NCI-H187 (cell line): ENCODE measurements at places on chromosomes 3 and 15.

- no peak for DNase-seq
These were observed 394.2 kb downstream of the EDEM1 start for GRCh38 chr3:5581743-5582142.

DNA sequence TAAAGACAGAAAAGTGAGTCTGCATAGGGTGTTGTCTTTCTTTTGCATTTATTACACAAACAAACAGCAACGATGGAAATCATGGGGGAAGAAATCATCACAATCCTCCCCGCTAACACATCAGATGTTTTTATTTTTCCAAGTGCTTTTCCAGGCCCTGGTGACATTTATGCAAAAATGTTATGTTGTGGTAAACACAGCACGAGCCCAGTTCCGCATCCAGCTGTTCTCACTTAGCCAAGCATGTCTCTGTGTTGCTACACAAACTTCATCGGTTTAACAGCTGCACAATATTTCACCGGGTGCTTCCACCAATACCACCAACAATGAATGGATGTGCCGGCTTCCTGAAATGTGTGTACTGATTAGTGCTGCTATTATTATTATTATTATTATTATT, 53.7 kb upstream of the ABHD17C start:
- DNase-seq, result no peak

- no peak for DNase-seq
These were observed 1039.6 kb downstream of the ROBO2 start for GRCh38 chr3:78079514-78079913.

GRCh38 chr3:69058180-69058946, 6.2 kb upstream of the TMF1 start:
- DNase-seq, result no peak

DNA sequence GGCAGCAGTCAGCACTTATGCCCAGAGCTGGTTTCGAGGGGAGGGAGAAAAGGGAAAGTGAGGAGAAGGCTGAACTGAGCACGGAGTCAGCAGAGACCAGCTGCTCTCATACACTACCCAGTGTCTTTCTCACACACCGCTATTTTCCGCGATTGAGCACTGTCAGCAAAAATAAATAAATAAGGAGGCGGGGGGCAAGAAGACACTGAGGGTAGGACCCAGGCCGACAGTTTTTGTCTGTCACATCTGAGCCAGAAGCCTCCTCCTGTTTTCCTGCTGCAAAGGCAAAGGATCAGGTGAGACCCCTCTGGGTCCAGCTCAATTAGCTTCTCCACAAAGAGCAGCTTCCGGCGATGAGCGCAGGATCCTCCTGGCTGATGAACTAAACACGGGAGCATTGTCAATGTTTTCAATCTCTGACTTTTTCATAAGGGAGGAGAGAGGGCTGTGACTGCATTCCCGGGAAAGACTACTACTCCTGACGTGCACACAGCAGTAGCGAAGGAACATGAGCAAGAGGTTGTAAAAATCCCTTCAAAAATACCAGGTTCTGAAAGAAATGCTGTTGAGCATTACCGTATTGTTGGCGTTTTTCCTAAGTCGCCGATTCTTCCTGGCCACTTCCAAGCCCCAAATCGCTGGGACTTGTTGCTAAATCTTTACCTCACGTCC, 1.3 kb downstream of the FRMD5 start:
- DNase-seq, result no peak

DNA sequence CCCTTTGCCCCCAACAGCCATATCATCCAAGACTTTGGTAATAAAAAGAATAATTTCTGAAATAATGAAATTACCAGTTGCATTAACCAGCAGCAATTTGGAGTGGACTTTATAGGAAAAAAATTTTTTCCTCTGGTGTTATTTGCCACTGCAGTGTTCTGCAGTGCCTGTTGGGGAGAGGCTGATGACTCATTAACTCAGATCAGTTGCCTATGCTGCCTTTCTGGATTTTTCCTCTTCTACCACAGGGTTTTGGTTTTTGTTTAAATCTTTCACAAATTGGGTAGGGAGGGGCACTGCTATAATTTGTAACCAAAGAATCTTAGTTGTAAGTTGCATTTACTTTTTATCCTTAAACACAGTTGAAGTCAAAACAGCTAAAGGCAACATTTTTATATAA, 22.7 kb downstream of the ATP6V1A start:
- DNase-seq, result no peak

GRCh38 chr3:177705976-177706823, 508.9 kb upstream of the TBL1XR1 start:
- no peak for DNase-seq

GRCh38 chr3:16480861-16481545, 32.5 kb downstream of the RFTN1 start:
- DNase-seq, result no peak

DNA sequence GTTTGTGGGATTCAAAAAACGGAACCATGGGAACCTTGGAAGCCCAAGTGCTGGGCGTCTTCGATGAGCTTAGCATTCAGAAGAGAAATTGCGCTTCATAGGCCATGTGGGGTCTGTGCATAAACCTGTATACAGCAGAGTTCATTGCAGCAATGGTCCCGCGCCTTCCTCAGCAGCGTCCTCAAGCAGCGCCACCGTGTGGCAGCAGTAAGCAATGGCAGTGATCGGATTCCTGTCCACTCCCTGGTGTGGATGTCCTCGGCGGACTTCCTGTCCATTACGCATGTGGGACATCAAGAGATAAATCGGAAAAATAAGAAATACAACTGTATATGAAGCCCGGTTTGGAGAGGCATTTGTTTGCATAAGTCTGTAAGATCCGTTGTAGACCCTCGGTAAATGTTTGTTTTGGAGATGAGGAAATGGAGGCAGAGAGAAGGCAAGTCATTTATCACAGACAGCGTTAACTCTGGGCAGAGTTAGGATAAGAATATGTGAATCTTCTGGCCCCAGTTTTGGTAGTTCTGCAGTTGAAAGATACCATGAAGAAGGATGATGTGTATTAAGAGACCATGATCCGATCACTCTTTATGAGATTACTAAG, 57.7 kb downstream of the CNTN4 start:
- no peak for DNase-seq

DNA sequence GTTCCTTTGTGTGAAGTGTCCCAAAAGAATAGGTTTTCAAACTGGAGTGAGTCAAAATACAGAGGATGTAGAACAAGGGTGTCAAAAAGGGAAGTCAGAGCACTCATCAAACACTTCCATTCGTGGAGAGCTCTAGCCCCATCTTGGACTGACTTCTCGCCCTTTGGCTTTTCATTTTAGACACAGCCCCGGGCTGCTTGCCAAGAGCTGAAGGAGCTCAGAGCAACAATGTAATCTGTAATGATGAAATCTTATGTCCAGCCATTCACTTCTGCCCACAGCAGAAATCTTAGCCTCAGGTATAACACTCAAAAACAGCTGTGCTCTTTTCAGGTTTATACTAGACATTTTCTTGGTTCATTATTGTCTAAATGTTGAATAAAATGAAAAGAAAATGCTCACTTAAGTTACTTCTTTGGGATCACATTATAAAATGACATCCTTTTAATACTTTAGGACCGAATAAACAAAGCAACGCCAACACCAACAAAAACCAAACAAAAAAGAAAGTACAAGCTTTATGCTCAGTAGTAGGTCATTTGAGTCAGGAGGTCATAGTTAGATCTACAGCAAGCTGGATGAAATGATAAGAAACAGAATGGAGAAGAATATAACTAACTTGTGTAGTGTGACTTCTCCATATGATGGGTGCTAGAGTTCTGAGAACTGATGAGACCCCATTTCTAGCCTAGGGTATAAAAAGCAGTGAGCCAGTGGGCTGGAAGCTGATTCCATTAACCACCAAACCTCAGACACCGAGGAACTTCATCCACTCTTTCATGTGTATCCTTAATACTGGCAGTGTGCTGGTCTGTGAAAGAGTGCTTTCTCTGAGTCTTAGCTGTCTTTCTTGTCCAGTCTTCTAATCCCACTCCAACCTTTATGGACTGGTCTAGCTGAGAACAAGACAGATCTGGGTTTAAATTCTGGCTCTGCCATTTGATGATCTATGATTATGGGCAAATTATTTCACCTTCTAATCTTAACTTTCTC, 131.8 kb upstream of the SLC7A14 start:
- DNase-seq, result no peak

DNA sequence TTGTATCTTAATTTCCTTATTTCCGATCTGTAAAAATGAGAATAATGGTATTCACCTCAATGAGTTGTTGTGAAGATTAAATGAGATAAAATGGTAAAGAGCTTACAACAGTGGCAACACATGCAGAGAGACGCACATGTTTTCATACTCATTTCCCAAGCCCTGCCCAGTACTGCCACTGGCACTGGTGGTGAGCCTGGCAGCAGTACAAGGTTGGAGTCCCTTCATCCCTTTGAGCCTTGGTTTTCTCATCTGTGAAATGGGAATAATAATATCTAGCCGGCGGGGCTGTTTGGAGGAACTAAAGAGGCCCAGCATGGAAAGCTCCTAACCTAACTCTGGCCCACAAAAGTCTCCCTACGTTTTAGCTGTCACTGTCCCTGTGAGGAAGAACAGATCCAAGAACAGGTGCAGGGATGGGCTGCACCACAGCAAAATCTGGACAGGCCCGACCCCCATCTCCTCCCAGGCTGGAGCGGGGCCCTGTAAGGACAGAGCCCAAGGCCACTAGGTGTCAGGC, 866 bp upstream of the CD276 start:
- no peak for DNase-seq
